ENCODE measurements at places on chromosomes 4 and X. TPM values are rescaled to one million over a fixed set of nuclear protein-coding genes. Genes with fewer than 3 reads are reported as not detected.

Gene SMIM43
- total RNA-seq: not detected

DNA sequence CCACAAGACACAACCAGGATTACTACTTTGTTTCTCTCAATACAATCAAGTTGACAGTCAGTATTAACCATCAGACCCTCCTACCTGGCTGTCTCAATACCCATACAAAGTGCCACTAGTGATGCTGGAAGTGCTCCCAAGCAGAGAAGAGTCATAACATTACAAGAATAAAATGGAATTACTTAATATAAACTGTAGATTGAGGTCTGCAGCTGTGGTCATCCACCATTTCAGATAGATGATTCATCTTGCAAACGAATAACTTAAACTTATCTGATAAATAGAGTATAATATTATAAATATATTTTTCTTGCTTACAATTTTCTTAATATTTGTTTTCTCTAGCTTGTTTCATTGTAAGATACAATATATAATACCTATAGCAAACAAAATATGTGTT is 1034.2 kb upstream of the PCDH10 start:
- DNase-seq: no peak

DNA sequence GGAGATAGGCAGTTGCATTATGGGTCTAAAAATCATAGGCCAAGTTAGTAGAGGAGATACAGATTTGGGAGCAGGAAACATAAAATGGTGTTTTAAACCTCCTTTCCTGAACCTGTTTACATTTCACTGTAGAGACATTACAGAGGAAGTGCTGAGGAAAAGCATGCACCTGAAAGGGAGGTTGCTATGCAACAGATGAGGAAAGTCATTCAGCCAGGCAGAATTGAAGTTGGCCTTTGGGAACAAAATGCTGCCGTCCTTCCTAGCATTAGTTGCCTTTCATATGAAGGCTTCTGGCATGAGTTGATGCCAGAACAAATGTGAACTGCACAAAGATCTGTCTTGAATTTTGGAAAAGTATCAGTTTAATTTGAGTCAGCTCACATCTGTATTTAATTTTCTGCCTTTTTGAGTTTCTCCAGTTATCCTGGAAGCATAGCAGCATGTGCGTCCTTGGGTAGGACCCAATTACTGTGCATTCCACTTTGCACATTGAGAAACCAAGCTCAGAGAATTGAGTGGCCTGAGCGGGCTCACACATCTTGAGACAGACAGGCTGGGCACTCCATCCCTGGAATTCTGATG is 38.2 kb downstream of the MAGED1 start:
- DNase-seq: no peak

DNA sequence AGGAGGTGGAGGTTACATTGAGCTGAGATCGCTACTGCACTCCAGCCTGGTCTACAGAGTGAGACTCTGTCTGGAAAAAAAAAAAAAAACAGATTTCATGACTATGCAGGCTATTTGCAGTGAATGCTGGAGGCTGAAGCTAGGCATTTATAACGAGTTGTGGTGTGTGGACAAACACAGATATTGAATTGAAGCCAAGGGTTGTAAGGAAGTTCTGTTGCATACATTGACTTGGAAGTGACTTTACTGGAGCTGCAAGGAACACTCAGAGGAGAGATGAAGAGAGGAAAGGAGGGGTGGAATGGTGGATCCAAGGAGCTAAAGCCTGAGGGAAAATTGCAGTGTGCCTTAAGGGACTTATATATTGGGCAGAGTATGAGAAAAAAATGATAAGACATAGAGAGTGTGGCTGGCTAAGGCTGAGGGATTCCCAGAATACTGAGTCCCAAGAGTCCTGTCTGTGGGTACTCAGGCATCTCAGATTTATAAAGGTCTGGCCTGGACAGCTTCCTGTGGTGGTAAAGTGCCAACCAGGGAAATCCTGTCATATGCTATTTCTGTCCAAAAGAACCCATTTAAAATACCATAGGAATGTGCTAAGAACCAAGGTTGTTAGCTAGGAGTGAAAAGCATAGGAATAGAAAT is 87.8 kb upstream of the GUCY1A1 start:
- peak; percentile 41 for DNase-seq

DNA sequence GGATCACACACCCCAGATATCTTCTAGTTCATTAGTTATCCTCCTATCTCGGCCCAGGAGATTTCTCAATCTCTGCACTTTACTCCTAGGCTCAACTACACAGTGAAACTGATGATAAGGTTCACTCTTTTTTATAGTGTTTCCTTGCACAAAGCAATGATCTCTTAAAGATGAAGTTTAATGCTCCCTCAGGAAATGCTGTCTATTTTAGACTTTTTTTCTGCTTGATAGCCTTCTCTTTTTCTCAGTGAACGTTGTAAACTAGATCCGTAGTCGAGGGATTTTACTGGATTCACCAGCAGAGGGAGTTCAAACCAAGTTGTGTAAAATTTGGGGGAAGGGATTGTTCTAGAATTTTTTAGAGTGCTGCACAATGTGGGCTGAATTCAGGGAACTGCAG is 269.6 kb downstream of the GBA3 start:
- no peak for DNase-seq

- no peak for DNase-seq
These were observed 442.1 kb downstream of the CENPC start for GRCh38 chr4:67103001-67103747.

Data from stomach (tissue), 19 donors.